H54 (cell line): ENCODE measurements at places on chromosomes 13 and 19.

GRCh38 chr19:50741179-50741933, 18.2 kb downstream of the CLEC11A start:
- DNase-seq: no peak

GRCh38 chr13:108786456-108787200, 157.2 kb downstream of the MYO16 start:
- DNase-seq: no peak

DNA sequence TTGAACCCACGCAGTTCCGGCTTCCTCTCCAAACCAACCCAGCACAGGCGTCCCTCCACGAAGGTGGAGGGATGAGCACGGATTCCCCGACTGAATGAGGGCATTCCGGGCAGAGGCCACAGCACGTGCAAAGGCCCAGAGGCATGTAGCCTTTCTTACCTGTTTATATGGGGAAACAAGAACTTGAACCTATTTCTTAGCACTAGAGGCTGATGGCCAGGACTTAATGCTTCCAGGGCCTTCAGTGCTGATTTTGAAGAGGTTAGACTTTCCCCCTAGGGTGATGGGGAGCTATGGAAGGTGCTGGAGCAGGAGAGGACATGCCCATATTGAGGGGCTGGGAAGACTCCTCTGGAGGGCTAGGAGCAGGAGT, 2.0 kb downstream of the MAST3 start:
- DNase-seq: no peak

GRCh38 chr19:45117671-45118070, 24.7 kb downstream of the PPP1R37 start:
- DNase-seq: no peak

- DNase-seq: no peak
Observed at GRCh38 chr19:4581666-4582553, 22.4 kb upstream of the SEMA6B start.

DNA sequence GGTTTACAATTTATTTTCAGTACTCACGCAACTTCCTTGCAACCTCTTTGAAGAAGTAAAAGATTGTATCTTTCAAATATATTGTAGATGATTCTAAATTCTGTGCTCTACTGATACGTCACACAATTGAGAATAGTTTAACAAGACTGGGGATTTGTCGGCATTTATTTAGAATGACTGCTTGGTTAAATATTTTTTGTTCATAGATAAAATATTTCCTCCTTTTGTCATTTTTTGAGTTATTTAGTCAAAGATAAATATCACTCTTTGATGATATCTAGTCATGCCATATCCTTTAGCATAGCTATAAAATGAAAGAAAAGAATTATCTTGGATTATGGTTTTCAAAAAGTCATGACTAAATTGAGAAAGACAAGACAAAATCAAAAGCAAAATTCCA, 2747.8 kb downstream of the PCDH9 start:
- DNase-seq: no peak

- no peak for DNase-seq
Observed at GRCh38 chr13:37715606-37716015, 117.0 kb upstream of the POSTN start.

DNA sequence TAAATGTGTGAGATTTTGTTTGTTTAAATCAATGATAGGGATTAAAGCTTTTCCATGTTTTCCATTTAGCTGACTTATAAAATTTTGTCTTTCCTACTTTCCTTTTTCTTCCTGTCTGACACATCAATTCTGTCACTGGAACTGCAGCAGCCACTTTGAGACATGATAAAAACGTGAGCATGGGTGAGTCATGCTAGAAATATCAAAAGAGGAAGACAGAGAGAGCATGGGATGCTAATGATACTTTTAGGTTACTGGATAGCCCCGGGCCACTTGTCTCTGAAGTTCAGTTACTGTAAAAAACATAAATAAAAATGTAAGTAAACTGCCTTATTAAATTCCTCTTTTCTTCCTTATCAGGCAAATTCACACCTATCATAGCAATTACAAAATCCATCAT, 1332.0 kb upstream of the PCDH20 start:
- no peak for DNase-seq

DNA sequence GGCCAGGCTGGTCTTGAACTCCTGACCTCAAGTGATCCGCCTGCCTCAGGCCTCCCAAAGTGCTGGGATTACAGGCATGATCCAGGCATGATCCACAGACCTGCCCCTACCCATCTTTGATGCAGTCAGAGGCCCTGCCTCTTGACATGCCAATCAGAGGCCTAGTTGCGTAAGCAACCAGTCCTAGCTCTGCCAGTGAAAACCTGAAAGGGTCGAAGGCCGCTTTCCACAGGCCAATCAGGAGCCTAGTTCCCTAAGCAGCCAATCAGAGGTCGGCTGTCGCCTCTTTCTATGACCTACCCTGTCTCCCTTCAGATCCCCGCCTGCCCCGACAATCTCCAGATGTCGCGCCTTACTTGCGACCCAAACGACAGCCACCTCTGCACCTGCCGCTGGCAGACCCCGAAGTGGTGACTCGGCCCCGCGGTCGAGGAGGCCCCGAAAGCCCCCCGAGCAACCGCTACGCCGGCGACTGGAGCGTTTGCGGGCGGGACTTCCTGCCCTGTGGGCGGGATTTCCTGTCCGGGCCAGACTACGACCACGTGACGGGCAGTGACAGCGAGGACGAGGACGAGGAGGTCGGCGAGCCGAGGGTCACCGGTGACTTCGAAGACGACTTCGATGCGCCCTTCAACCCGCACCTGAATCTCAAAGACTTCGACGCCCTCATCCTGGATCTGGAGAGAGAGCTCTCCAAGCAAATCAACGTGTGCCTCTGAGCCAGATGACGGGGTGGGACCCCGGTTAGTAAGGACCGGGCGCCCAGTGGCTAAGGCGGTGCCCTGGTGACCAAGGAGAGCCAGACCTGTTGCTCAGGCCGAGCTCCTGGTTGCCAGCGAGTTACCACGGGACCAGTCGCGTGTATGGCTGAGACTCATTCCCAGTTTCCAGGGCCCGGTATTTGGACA, 6.3 kb downstream of the SYDE1 start:
- DNase-seq: no peak

- DNase-seq: no peak
Observed at GRCh38 chr13:103941506-103942140, 875.4 kb upstream of the SLC10A2 start.

GRCh38 chr19:55526216-55527196, 10.4 kb downstream of the SBK2 start:
- DNase-seq: peak; percentile 71

DNA sequence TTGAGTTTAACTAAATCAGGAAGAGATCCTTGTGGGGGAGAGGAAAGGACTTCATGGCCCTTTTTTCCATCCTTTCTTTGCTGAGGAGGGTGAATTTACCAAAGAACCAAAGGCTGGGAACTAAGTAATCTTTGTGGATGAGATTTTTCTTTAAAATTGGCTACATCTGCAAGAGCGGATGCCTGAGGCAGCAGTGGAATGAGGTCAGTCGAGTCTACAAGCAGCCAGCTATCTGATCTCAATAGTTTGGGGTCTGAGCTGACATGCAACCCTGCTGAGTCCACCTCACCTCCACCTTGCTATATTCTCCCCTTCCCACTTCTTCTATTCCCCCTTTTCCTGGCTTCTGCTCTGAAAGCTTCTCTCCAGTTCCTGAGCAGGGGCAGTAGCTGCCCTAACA, 3.6 kb upstream of the DNAJC15 start:
- no peak for DNase-seq

DNA sequence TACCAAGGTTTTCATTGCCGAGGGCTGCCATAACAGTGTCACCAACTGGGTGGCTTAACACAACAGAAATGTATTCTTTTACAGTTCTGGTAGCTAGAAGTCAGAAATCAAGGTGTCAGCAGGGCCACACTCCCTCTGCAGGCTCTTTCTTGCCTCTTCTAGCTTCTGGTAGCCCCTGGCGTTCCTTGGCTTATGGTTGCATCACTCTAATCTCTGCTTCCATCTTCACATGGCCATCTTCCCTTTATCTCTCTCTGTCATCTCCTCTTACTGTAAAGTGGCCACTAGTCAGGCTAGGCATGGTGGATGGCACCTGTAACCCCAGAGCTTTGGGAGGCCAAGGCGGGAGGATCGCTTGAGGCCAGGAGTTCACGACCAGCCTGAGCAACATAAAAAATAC, 38.0 kb upstream of the MRI1 start:
- no peak for DNase-seq

- no peak for DNase-seq
Observed at GRCh38 chr19:18670312-18670711, 13.2 kb upstream of the CRTC1 start.

- DNase-seq: no peak
Observed at GRCh38 chr13:105543742-105544141, 991.7 kb downstream of the EFNB2 start.

GRCh38 chr13:24178847-24179485, 18.4 kb downstream of the SPATA13 start:
- no peak for DNase-seq

DNA sequence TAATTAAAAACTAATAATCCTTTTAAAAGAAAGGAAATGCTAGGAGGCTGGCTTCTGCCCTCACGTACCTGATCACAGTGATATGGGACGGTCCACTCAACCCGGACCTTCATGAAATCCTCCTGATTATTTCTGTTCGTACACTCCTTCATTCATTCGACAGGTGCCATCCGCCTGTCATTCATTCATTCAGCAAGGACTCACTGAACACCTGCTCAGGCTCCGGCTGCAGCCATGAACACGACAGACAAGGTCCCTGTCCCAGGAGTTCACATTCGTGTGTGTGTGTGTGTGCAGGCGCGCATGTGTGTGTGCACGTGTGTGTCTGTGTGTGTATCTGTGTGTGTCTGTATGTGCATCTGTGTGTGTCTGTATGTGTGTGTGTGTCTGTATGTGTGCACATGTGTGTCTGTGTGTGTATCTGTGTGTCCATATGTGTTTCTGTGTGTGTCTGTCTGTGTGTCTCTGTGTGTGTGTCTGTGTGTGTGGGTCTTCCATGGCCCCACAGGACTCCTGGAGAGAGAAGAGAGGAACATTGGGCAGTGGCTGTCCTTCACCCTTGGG, 28.1 kb upstream of the CCNE1 start:
- no peak for DNase-seq

GRCh38 chr13:76751278-76751677, 134.9 kb downstream of the KCTD12 start:
- DNase-seq: no peak

DNA sequence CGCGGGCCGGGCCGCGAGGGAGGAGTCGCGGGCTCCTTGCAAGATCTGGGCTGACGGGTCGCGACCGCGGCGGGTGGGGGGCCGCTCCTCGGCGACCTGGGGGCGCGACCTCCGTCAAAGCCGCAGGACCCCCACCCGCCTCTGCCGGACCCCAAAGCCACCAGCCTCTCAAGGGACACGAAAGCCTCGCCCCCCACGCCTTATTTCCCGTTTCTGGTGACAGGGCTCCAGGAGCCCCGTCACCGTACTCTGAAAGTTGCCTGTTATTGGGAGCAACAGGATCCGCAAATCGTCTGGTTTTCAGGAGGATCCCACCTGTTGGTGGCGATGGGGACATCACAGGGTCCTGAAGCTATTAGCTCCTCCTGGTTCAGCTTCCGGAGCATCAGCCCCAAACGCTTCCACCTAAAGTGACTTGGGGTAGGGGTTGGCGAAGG, 530 bp downstream of the MAU2 start:
- no peak for DNase-seq

GRCh38 chr13:28355822-28356371, 139.0 kb downstream of the FLT1 start:
- DNase-seq: no peak

DNA sequence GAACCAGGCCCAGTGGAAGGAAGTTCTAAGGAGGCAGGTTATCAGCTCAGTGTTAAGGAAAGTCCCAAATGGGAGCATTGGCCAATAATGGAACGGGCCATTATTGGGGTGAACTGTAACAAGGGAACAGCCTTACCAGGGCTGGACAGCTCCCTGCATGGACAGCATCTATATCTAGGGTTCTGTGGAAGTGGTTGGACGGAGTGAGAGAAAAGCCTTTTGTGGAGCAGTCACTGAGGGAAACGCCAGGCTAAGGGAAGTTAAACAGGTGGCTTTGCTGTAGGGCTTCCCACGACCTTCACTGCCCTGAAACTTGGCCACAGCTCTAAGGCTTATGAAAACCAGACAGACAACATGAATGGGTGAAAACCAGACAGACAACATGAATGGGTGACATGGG, 17.0 kb downstream of the POU2F2 start:
- DNase-seq: no peak

- no peak for DNase-seq
Observed at GRCh38 chr13:107099661-107100060, 531.7 kb upstream of the ARGLU1 start.

- no peak for DNase-seq
Observed at GRCh38 chr19:50750010-50750409, 20.3 kb upstream of the GPR32 start.

- no peak for DNase-seq
Observed at GRCh38 chr13:46894568-46894967, 2.3 kb downstream of the HTR2A start.

DNA sequence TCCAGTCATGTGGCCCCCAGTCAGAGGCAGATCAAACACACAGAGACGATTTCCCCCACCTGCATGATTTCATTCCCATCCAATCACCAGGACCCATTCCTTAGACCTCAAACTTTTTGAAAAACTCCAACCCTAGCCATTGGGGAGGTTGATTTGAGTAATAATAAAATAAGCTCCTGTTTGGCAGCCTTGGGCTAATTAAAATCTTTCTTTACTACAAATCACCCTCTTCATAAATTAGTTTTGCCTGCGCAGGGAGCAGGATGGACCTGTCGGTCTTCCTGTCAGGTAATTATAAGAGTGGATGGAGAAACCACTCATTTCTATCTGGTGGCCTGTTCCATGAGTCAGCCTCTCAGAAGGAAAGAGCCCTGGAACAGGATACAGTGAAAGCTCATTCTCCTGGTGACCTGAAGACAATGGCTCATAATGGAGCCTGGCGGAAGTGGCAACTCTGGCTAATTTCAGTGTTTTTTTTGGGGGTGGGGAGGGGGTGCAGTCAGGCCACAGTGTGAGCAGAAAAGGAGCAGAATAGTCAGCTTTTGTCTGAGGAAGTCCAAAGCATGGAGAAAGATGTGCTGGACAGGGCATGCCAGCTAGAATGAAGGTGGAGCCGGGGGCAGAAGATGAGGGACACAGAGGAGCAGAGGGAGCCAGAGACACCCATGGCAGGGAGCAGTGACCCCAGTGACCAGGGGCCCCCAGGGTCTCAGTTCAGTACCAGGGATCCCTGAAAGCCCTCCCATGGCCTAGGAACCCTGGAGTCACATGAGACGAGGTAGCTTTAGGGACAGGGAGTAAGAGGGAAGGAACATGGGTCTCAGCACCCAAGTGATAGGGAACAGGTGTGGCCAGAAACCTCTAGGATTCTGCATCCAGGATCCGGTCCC, 31.8 kb upstream of the PSG9 start:
- no peak for DNase-seq

DNA sequence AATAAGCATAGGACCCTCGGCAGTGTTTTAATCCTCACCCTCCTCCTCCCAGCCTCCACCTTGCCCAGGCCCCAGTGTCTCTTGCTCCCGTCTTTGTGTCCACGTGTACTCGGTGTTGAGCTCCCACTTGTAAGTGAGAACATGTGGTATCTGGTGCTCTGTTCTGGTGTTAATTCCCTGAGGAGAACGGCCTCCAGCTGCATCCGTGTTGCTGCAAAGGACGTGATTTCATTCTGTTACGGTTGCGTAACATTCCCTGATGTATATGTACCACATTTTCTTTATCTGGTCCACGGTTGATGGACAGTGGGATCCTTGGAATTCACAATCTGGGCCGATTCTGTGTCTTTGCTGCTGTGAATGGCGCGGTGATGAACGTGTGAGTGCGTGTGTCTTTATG, 44.7 kb upstream of the TFDP1 start:
- DNase-seq: no peak

- no peak for DNase-seq
Observed at GRCh38 chr19:4567584-4568071, 8.1 kb upstream of the SEMA6B start.

- DNase-seq: no peak
Observed at GRCh38 chr19:3448616-3449334, 31.6 kb downstream of the SMIM24 start.
